T-helper 1 cell treated with Interleukin-12 subunit alpha and Interleukin-12 subunit beta and Interleukin-4 antibody, amounts not matched to agents 30 ng/mL and 1 ng/mL, for 36 hours (primary cell): ENCODE measurements at places on chromosomes 4 and X. TPM values are rescaled to one million over a fixed set of nuclear protein-coding genes. Genes with fewer than 3 reads are reported as not detected.

Gene PWWP3B
- not detected in 2 replicates for total RNA-seq

Gene TSPAN7
- total RNA-seq = 0.27 and 0.34 TPM in 2 replicates

Gene GAGE12H
- total RNA-seq = not detected in 2 replicates

Gene MAGEA8
- total RNA-seq = not detected in 2 replicates

Gene TEX11
- total RNA-seq = not detected in 2 replicates

Gene LRPAP1
- total RNA-seq = 74.1 and 77.1 TPM in 2 replicates

Gene MAML3
- 0.73 and 0.83 TPM in 2 replicates for total RNA-seq

Gene DRP2
- total RNA-seq = 0.69 and 0.95 TPM in 2 replicates

Gene EMCN
- total RNA-seq = not detected in 2 replicates

Gene SLC6A14
- total RNA-seq = not detected in 2 replicates

Gene DCAF4L1
- total RNA-seq = 0.32 TPM in 2 replicates

Gene SGMS2
- total RNA-seq = 0.15 and 0.37 TPM in 2 replicates

Gene PABPC1L2B
- total RNA-seq = not detected in 2 replicates
